ENCODE measurements at places on chromosomes 16 and 17.

GRCh38 chr17:41367426-41368075, 2.1 kb downstream of the KRT33B start:
- no peak for DNase-seq

DNA sequence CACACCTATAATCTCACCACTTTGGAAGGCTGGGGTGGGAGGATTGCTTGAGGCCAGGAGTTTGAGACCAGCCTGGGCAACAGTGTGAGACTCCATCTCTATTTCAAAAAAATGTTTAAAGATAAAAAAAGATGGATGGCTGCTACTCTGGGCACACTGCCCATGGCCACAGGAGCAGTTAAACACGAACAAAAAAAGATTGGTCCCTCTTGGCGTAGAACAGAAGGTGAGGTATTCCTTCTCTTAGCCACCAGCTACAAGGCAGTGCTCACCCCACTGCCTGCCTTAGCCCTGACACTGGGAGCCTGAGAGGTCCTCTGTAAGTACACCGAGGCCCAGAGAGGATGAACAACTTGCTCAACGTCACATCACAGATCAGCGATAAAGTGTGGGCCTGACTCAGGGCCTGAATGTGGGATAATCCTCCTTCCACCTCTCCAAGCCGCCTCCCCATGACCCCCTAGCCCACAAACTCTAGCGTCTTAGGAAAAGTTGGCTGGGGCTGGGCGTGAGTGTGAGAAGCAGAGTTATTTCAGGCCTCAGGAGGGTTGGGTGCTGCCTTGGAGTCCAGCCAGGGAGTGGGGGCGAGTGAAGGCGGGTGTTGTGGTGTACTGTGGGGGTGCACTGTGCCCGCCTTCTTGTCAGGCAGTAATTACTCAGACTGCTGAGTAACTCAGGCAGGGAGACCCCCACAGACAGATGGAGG, 2.3 kb upstream of the DPH1 start:
- DNase-seq: no peak

GRCh38 chr17:15649861-15650421, 30.4 kb upstream of the FBXW10B start:
- DNase-seq: no peak

DNA sequence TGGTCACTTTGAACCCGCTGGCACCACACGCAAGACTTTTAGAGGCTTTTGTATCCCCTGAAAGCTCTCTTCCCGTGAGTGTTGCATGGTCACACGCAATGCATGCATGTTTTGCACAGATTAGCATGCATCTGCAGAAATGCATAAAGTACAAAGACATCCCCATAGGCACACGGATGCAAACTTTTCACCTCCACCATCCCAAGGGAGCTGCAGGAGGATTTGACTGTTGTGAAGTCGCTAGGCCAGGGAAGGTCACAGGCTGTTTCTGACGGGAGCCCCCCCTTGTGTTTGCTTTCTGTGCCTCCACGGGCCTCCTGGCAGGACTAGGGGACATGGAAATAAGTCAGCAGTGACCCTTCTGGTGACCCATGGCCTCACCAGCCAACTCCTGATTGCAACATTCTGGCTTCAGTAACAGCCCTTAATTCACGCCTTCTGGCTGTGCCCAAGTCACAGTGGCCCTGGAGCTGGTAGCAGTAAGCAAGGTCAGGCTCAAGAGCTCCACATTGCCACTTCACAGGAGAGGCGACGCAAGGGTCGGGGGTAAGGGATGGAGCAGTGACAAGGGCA, 45.1 kb downstream of the SOX9 start:
- DNase-seq: no peak

DNA sequence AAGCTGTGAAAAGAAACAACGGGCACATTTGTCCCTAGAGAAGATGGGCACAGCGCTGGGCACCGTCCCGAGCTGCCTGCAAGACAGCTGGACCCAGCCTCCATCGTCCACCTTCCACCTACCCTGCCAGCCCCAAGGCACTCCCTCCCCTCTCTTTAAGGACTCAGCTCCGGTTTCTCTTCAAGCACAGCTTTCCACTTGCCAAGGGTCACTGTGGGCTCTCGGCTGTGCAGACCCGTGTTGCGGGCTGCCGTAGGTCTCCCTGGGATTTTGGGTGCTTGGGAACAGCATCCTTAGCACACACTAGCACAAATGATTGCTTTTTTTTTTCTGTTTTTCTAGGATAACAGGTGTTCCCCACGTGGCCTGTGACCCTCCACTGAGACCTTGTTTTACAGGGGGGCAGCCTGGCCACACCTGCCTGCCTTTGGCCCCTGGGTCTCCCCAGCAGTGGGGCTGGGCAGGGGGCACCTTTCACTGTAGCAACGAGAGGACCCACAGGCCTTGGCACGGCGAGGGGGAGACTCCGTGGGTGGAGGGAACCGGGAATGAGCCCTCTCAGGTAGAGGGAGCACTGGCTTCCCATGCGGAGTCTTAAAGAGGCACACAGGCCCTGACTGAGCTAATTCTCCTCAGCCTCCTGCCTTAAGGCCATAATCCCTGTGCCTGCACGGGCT, 1.4 kb downstream of the CHMP6 start:
- no peak for DNase-seq

- peak; percentile 58 for DNase-seq
Observed at GRCh38 chr17:81514739-81515529, 2.3 kb upstream of the ACTG1 start.

DNA sequence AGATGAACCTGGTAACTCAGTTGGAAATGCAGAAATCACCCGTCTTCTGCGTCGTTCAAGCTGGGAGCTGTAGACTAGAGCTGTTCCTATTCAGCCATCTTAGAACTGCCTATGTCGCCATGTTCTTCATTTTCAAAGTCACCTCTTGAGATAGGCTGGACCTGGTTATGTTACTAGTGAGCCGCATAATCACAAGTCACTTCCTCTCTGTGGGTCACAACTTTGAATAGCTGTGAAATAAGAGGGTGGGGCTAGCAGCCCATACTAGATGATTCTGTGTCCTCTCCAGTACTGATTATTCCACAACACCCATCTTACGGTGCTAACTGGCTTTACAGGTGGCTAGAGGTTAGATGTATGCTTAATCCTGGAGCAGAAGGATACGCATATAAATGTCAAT, 74.2 kb downstream of the VPS53 start:
- DNase-seq: no peak

DNA sequence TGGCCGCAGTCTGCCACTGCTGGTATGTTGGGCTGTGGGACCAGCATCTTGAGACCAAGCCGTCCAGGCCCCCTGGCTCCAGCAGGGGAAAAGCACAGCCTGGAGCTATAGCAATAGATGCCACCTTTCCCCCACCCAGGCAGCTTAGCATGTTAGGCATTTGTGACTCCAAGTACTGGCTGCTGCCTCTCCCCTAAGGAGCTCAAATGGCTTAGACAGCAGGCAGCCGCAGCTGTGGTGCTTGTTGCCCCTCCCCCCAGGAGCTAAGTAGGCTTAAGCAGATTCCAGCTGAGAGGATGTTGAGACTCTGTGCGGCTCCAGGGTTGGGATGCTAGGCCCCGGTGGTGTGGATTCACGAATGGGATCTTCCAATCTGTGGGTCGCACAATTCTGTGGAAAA, 88.8 kb upstream of the ANKFN1 start:
- DNase-seq: no peak

DNA sequence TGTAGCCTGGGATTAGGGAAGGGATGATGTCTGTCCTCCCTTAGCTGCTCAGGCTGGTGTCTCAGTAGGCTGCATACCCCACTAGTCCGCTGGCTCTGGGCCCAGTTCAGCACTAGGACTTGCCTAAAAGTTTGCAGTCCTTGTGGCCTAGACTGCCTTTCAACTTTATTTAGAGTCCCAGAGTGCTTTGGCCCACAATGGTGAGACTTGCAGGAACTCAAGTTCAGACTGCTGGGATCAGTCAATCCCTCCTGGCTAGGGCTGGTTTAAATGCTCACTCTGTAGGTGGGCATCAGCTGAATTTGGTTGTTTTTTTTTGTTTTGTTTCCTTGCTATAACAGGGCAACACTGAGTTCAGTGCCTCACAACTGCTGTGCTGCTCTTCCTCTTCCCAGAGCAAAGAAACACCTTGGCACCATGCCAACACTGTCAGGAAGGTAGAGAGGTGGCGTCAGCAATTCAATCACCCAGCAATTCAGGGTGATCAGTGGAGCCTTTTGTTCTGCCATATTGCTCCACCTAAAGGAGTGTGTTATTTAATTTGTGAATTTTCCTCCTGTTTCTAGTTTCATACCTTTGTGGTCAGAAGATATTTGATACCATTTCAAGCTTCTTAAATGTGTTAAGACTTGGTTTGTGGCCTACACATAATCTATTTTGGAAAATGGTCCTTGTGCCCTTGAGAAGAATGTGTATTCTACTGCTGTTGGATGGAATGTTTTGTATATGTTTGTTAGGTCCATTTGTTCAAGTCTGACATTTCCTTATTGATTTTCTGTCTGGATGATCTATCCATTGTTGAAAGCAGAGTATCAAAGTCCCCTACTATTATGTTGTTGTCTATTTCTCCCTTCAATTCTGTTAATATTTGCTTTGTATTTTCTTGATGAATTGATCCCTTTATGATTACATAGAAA, 284.0 kb upstream of the PMFBP1 start:
- DNase-seq: no peak

DNA sequence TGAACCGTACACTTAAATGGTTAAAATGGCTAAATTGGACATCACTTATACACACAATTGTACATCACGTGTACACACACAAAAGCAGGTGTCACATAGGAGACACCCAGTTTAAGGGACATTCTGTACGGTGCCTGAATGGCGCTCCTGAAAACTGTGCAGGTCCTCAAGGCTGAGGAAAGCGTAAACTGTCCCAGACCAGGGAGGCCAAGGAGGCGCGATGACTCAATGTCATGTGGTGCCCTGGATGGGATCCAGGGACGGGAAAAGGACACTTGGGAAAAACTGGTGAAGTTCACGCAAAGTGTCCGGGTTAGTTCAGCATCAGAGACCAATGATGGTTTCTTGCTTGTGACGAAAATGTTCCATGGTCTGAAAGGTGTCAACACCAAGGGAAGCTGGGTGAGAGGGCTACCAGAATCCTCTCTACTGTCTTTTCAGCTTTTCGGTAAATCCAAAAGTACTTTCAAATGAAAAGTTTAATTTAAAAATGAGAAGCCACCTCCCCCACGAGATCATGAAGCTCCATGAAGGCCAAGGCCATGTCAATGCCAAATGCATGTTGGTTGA, 112.2 kb downstream of the CMIP start:
- DNase-seq: no peak

- no peak for DNase-seq
Observed at GRCh38 chr16:1010251-1010650, 28.7 kb downstream of the SOX8 start.

GRCh38 chr16:10852286-10852685, 24.7 kb upstream of the CIITA start:
- DNase-seq: no peak

GRCh38 chr17:65271296-65271695, 134.1 kb downstream of the RGS9 start:
- no peak for DNase-seq

DNA sequence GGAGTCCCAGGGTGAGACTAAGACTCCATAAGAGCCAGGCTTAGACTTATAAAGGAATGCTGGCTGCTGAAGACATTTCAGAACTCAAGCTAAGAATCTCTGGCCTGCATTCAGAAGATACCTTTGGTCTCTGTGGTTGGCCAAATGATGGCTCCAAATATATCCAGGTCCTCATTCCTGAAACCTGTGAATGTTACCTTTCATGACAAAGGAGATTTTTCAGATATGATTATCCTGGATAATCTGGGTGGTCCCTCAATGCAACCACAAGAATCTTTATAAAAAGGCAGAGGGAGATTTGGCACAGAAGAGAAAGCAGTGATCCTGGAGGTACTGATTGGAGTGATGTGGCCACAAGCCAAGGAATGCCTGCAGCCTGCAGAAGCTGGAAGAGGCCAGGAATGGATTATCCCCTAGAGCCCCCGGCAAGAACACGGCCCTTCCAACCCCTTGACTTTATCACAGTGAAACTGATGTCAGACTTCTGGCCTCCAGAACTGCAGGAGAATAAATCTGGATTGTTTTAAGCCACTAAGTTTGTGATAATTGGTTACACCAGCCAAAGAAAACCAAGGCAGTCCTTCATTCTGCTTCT, 253.3 kb downstream of the SLC39A11 start:
- DNase-seq: no peak

DNA sequence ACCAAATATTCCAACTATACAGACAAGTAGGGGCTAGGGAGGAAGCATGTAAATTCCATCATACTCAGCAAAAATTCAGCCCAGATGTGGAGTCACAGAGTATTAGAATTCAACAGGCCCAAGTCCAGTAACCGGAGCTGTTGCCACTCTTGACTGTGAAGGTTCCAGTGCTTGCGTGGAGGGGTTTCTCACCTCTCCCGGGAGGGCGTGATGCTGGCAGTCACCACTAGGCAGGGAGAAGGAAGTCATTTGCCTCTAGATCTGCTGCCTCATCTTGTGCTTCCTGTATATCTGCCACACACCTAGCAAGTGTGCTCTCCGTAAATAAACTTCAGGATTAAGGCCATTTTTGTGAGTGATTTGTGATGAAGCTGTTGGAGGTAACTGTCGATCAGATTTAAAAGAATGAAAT, 1.0 kb upstream of the CKLF start:
- peak; percentile 52 for DNase-seq

DNA sequence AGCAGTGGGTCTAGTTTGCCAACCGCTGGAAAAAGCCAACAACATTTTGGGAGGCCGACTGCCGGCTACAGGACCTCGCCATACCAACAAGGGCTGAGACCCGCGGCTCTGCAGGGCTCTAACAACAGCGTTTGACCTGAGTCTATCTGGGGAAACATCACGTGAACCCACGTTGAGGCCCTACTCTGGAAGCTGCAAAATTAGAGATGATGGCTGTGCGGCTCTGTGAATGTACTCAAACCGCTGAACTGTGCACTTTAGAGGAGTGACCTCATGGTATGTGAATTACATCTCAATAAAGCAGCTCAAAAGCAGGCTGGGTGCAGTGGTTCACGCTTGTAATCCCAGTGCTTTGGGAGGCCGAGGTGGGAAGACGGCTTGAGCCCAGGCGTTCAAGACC, 10.1 kb upstream of the CEP295NL start:
- DNase-seq: no peak

- DNase-seq: no peak
Observed at GRCh38 chr17:79930062-79930876, 91.0 kb upstream of the CBX4 start.

- DNase-seq: no peak
Observed at GRCh38 chr16:88919936-88920335, 53.5 kb upstream of the PABPN1L start.

DNA sequence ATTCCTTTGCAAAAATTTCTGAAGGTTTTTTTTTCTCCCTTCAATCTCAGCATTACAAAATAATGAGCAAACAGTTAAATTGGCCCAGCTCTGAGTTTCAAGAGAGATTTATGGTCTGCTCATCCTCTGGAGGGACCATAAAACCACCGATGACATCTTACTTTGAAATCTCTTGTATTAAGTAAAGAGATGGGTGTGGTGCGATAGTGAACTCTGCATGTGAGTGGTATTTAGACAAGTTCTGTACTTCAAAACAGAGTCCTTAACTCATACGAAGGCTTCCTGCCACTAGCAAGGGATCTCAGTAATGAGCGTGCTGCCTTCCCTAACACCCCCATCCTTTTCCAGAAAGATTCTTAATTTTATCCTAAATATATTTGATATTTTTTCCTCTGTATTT, 2.1 kb downstream of the FAM20A start:
- no peak for DNase-seq
